ENCODE measurements at places on chromosomes 4 and X.
A peak's percentile ranks its signal among the peaks of the same experiment; 100 is the strongest.

DNA sequence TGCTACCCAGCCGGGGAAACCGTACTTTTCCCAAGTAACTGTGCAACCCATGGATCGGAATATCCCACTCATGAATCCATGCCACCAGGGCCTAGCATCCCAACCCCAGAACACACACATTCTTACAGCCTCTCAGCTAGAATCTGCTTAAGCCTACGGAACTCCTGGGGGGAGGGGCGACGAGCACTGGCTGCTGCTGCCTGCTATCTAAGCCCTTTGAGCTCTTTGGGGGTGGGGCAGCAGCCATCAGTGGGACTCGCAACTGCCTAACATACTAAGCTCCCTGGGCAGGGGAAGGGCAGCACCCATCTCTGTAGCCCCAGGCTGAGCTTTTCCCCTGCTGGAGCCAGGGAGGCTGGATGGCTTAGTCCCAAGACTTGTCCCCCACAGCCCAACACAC is 28.6 kb downstream of the NUDT10 start:
- DNase-seq: no peak

GRCh38 chr4:146029147-146029546 is 90.5 kb upstream of the ZNF827 start:
- DNase-seq: peak; percentile 29

DNA sequence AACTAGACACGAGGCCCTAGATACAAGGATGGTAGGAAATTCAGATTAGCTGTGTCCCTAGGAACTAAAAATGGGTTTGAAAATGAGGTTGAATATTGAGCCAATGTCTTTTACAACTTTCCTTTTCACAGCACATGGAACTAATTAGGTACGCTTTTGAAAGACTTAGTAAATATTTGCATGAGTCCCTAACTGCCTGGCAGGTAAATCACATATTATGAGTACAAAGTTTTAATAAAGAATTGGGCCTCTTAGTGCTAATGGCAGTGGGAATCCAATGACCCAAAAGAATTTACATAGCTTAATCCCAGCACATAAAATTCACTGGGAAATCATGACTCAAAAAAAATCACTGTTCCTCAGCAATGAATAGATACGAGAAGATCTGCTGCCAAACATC is 16.8 kb downstream of the MUC7 start:
- DNase-seq: no peak

DNA sequence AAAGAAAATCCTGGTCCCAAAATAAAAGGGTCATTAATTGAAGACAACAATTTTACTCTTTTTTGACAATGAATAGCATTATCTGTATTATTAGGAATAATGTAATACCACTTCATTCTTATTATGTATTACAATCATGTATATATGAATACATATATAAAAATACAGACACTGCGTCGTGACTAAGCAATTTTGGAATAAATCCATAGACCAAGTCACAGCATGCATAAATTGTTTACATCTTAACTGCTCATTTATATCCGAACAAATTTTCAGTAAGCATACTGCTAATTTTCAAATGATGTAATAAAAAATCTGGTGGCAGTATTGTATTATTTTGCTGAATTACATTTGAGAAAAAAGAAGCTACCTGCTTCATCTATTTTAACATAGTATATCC is 321.6 kb upstream of the PITX2 start:
- DNase-seq: no peak

DNA sequence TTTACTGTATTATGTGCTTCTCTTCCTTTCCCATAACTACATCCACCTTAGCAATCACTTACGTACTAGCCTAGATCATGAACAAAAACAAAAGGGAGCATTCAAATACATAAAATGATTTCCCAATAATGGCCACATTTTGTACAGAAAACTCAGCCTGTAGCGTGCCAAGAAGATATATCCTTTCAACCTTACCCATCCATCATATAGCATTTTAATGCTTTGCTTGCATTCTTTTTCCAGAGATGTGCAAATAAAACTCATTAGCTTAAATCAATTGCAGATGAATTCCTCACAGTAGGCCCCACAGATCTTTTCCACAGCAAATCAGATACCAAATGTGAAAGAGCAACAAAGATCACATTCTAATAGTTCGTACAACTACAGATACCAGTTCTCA is 20.8 kb downstream of the GRSF1 start:
- DNase-seq: no peak

DNA sequence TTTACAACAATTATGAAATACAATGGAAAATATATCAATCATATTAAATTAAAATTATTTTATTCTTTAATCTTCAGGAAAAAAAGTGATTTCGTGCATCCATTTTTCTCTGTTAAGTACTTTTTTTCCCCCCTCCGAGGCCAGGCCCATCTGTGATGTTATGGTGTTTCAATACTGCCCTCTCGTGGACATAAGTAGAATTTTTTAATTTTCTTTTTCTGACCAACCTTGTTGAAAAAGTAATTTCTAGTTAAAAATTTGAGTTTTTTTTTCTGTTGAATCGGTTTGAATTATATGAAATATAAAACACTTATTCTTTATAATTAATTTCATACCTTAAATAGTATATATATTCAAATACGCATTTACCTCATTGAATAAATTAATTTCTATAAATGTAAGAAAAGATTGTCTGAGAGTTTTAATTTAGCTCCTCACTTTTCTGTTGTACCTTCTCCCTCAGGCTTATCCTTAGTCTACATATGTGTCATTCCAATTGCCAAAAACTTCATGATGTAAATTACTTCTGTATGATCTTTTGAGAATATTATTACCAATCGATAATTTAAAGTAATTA is 175.8 kb upstream of the TECRL start:
- DNase-seq: peak; percentile 6

- DNase-seq: peak; percentile 48
Observed at GRCh38 chrX:12701628-12702027, 89.6 kb upstream of the PRPS2 start.

DNA sequence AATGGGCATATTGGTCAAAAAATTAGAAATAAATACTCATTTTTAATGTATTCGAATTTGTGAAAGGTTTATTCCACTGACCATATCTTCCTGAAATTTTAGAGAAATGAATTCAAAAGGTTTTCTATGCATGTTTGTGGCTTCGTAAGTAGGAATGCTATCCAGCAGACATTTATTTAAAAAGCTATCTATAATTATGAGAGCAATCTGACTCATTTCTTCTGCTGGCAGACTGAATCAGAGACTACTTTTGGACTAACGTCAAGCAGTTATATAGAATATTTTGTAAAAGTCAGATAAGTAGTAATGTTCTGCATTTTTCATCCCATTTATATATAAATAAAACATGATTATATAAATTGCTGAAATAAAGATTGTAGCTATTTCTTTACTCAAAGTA is 125.0 kb downstream of the SPCS3 start:
- DNase-seq: peak; percentile 34

GRCh38 chr4:3775005-3775404 is 8.8 kb downstream of the ADRA2C start:
- DNase-seq: no peak

DNA sequence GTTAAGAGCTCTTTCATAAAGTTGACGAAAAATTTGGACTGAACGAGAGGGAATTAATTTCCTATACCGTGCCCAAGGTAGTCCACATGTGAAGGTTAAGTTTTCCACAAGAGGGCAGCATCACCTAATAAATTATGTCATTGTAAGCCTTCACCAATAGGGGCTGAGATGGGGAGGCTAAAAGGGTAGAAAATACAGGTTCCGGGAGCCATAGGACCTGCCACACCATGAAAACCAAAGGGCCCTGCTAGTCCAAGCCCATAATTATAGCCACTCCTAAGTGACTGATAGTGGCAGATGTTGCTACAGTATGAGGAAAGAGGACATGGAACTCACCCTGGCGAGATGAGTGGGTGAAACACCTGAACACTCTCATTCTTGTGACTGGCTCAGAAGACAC is 122.2 kb downstream of the SHROOM4 start:
- peak; percentile 54 for DNase-seq

DNA sequence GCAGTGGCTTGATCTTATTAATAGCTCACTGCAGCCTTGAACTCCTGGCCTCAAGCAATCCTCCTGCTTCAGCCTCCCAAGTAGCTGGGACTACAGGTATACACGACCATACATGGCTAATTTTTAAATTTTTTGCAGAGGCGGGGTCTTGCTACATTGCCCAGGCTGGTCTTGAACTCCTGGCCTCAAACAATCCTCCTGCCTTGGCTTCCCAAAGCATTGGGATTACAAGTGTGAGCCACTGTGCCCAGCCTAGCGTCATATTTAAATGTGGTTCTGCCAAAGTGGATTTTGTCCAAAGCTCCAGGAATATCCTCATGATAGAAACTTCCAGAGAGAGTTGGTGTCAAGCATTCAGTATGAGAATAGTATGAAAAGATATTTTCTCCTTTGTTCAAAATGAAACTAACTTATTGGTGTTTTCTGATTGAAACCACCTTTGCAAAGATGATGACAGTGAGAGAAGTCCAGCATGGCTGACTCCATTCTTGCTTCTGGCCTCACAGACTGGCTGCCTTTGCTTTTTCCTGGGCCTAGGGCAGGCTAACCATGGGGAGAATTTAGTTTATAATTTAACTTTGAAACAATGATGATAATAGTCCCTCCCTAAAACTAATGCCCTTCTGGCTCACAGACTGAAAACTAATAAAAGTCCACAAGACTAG is 129.0 kb downstream of the C4orf51 start:
- no peak for DNase-seq

DNA sequence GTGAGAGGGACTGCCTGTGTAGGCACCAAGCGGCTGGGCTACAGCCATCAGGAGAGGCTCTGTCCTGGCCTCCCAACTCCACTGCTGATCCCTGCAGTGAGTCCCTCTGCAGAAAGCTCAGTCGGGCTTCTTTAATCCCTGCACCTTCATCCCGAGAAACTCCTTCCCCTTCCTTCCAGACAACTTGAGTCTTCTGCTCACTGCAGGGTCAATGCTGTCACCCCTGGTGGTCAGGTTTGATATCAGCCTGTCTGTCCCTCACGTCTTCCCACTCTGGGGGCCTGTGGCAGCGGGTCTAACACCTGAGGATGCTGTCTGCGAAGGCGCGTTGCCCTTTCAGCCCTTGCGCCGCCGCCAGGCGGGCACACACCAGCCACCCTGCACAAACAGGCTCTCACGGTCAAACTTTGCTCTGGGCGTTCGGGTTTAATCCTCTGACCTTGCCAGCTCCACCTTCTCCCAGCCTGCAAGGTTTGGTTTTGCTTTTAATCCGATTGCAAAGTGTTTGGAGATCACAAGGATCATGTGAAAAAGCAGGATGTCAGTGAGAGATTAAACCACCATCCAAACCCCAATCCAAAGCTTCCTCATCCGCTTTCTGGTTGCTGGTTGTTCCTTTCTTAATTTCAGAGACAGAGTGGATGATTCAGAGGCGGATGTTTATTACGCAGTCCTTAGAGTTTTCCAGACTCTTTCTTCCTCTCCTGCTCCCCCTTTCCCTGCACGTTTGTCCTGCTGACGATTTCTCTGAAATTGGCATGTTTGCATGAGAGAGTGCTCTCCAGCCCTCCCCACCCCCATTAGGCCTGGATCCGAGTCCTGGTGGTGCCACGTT is 74.8 kb upstream of the SLC34A2 start:
- DNase-seq: no peak

DNA sequence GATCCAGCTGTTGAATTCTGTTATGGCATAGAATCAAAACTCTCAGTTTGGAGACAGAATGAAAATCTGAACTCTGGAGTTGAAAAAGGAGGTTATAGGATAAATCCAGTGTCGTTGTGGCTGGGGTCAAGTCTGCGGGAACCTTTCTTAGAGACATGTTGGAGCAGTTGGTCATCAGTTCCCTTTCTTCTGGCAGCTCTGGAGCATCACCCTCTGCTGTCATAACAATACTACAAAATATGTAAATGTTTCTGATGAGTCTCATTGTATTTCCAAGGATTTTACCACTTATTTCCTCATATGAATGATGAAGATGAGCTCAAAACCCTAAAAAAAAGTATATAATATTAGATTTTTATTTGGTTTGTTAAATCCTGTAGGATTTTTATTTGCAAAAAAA is 7.5 kb downstream of the TLR10 start:
- DNase-seq: no peak

- no peak for DNase-seq
Observed at GRCh38 chr4:59091146-59092142, 1981.3 kb upstream of the IGFBP7 start.

GRCh38 chrX:54826598-54826997 is 19.1 kb downstream of the MAGED2 start:
- no peak for DNase-seq

DNA sequence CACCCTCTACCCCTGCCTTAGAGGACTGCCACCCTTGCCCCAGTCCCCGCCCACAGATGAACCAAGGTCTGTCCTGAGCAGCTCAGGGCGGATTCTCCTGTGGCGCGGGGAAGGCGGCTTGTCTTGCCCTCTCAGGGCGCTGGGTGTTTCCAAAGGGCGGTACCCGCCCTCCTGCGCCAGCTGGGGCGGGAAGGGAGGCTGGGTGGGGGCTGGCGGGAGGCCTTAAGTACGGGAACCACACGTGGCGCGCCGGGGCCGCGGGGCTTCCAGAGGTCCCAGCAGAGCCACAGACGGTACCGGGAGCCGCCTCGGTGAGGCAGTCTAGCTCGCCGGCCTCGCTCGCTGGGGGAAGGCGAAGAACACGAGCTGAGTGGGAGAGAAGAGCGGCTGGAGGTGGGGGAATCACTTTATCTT is 361.1 kb downstream of the MID1IP1 start:
- no peak for DNase-seq

- DNase-seq: peak; percentile 76
Observed at GRCh38 chrX:68989865-68990606, 161.2 kb downstream of the EFNB1 start.

DNA sequence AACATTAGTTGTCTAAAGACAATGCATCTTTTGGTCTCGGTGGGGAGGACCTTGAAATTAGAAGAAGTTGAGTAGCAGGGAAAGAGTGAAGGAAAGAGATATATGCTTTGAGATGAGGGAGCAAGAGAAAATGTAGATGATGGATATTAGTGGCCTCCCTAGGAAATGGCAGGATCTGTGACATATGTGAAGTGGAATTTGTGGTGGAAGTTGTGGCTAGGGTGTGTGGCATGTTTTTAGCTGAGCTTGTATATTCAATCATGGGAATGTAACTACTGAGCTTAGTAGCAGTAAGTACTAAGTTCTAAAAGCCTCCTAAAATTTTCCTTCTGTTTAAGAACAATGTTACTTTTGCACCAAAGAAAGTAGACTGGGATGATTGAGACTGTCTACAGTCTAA is 382.8 kb upstream of the CTSO start:
- no peak for DNase-seq

DNA sequence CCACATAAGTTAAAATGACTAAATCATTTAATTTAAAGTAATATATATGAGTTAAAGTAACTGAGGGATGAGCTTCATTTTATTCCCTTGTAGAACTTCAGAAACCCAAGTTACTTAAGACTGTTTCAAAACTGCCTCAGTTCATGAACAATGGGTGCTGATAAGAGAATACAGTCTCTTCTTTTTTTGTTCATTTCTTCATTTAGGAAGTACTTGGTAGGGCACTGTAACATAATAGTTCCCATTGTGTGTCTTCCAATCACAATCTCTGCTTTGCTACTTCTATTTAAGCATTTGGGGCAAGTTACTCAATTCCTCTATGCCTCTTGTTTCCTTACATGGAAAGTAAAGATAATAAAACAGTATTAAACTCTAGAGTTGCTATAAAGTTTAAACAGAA is 50.4 kb downstream of the HHIP start:
- no peak for DNase-seq

GRCh38 chr4:89008166-89008565 is 48.8 kb downstream of the FAM13A start:
- no peak for DNase-seq

- no peak for DNase-seq
Observed at GRCh38 chr4:171561419-171561818, 251.8 kb upstream of the GALNTL6 start.

Measured in AG08395 (cell line).